Esophagus mucosa (tissue), 1 donor: ENCODE measurements at places on chromosomes 11 and 22.

DNA sequence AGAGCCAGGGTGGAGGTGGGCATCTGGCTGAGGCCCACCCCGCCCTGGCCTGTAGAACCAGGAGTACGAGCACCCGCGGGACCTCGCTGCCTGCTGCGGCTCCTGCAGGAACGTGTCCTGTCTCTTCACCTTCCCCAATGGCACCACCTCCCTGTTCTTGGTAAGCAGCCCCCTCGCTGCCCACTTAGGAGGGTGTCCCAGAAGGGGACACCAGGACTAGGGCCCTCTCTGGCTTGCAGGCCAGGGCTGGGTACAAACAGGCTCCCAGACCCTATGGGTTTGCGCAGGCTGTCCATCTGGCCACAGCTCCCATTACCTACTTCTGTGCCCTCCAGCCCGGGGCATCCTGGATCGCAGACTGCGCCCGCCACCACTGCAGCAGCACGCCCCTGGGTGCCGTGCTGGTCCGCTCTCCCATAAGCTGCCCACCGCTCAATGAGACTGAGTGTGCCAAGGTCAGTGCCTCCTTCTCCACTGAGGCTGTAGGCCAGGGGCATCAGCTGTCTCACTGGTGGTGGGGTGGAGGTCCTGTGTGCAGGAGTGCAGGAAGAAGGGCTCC is 77.5 kb upstream of the MYOD1 start:
- no peak for ATAC-seq

GRCh38 chr11:17021511-17021910 is 7.3 kb upstream of the PLEKHA7 start:
- ATAC-seq: no peak

GRCh38 chr11:114233755-114234154 is 62.4 kb upstream of the NNMT start:
- ATAC-seq: no peak

GRCh38 chr11:26035696-26036095 is 296.2 kb upstream of the ANO3 start:
- ATAC-seq: no peak

- ATAC-seq: no peak
Observed at GRCh38 chr11:1490651-1491050, 4.1 kb upstream of the MOB2 start.
